Brain (organoid and tissue), 16 donors: ENCODE measurements at places on chromosomes 5 and 9.

DNA sequence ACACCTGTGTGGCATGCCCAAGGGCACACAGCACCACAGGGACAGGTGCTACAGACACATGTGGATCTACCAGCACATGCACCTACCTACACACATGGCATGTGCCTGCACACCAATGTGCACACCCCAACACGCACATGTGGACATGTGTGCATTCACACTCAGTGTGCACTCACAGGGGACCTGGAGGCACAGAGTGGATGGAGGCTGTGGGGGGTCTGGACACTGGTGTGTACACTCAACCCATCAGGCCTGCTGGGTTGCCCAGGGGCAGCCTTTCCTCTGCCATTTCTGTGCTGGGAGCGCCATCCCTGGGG is 1.7 kb downstream of the CRB2 start:
- no peak for DNase-seq

- no peak for DNase-seq
Observed at GRCh38 chr5:175616083-175616482, 41.8 kb upstream of the HRH2 start.

DNA sequence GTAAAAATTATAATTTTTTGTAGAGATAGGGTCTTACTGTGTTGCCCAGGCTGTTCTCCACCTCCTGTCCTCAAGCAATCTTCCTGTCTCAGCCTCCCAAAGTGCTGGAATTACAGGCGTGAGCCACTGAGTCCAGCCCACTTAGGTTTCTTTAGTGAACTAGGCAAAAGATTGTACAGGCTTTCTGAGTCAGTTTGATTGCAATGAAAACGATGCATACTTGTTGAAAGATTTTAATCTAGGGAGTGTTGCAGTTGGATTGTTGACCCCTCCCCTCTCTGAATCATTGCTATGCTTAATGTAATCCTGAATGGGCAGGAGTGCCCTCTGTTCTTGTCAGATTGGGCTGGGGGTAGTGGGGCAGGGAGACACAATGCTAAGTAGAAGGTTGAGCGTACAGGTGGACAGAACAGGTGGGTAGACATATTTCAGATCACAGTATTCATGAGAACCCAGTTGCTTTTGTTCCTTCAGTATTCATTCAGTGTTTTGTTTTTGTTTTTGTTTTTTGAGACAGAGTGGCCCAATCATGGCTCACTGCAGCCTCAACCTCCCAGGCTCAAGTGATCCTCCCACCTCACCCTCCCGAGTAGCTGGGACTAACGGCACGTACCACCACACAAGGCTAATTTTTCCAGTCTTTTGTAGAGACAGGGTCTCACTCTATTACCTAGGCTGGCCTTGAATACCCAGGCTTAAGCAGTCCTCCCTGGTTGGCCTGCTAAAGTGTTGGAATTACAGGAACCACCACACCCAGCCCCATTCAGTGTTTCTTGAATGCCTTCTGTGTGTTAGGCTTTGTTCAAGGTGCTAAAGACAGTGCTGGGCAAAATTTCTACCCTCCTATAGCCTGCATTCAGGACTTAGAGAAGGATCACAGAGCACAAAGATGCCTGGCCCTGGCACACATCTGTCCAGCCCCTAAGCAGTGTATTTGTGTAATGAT is 70.1 kb downstream of the KIAA1958 start:
- no peak for DNase-seq

- no peak for DNase-seq
Observed at GRCh38 chr5:45376417-45376816, 319.8 kb downstream of the HCN1 start.

DNA sequence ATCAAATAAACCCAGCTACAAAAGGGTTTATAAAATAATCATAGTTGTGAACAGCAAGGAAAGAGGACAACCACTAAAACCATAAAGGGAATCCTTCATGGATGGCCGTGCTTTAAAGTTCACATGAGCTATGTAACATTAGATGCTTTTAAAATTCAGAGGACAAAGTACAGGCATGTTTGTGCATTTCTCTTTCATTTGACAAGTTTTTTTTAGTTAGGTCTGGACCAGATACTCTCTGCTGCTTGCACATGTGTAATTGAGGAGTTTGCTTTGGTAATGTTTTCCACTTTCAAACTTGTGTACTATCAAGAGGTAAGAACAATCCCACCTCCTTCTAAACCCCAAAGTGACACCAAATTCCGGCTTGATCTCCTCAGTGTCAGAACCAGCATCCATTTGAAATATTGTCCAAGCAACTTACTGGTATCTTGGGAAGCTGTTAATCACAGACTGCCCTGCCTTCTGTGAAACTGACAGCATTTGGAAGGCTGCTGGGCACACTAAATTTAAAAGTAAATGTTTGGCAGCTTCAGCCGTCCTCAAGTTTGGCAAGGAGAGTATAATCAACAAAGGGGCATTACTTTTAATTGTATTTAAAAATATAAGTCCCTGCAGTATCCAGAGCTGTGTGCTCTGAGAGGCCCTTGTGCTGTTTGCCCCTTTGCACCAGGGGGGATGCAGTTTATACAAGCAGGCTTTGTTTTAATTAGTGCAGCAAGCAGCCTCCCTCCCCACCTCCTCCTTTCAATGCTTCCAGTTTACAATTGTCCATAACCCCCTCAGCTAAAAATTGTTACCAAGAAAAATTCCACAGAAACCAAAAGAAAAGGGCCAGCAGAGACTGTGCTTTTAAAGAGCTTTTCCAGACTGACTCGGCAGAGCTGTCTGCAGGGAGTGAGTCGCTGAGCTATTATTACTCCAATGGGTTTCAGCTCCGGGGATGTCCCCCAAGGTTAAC is 328.3 kb upstream of the MPDZ start:
- DNase-seq = peak; percentile 70

DNA sequence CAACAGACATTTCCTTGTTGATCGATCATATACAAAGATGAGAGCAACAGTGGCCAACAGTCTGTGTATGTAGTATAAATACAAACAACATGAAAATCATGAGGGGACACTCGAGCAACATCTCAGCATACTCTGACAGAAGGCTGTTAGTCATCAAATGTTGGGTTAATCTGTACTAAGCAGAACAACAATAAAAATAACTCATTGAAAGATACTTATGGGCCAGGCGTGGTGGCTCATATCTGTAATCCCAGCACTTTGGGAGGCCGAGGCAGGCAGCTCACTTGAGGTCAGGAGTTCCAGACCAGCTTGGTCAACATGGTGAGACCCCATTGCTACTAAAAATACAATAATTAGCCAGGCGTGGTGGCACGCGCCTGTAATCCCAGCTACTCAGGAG is 67.3 kb downstream of the SCAI start:
- DNase-seq = no peak

DNA sequence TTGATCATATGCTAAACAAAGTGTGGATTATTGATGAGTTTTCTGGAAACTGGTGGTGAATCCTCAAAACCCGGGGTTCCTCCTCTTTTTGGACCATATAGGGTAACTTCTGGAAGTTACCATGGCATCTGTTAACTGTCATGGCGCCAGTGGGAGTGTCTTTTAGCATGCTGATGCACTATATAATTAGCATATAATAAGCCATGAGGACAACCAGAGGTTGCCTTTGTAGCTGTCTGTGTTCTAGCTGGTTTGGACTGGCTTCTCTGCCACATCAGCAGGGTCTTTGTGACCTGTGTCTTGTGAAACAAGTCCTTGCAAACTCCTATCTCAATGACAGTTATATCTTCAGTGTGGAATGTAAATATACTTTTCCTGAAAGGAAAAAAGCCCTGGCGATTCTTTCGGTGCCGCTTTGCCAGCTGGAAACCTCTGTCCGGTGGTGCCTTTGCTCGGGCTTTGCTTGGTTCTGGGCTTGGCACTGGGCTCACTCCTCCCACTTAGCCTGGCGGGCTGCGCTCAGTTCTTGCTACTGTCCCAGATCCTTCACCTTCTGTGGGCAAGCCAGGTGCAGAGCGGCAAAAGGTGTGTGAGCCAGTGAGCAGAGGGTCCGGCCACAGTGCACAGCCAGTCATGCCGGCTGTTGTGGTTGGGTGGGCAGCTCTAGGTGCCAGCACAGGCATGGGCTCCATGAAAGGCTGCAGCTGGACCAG is 20.4 kb downstream of the NXNL2 start:
- no peak for DNase-seq

DNA sequence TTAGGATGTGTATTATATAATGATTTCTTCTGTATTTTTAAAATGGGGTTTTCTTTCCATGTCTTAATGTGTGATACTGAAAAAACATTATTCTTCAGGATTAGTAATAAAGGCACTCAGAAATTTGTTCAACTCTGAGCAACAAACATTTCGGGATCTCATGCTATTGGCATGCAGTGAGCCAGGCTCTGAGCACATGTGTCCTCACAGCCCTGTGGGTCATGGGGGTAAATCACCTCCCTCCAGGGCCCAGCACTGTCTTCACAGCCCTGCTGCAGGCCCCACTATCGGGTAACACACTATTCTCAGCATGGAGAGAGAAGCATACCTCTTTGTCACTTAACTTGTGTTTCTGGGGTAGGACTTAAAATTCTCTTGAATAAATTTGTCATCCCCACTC is 14.0 kb downstream of the TMEM174 start:
- DNase-seq = no peak

- DNase-seq = peak; percentile 55
Observed at GRCh38 chr5:142841511-142842265, 71.5 kb downstream of the ARHGAP26 start.

DNA sequence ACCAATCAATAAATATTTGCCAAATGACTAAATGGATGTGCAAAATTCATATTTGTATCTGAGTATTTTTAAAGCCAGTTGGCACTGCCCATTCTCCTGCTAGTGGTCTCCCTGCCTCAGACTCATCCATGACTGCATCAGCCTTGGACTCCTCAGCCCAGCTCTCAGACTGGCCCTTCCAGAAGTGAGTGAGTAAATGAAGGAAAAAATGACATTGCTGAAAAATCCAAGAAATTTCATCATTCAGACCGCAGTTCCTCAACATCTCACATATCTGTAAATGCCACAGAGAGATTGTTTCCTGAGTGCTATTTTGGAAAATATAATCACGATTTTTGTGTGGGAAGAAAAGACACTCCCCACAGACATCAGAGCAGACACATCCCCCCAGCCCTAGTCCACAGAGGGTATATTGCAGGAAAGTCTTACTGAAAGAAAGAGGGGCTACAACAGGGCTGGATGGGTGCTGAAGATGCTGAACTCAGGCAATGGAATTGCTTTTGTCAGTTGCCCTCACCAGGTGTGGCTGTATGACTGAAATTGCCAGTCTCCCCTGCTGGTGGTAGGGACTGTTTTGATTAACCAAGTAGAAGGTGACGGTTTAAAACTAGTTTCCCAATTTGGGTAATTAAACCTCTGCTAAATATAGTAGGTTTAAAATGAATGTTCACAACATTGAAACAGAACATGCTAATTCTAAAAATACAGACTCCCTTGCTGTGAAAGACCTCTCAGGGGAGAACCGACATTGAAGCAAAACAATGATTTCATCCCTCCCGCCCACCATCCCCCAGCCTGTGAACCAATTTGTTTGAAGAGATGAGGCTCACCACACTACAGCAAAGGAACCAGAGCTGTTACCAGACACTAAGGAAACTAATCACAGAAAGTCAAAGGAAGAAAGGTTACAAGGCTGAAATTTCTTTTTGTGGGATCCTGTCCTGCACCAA is 158.8 kb downstream of the DEPDC1B start:
- DNase-seq = no peak

GRCh38 chr5:148968311-148968710 is 94.6 kb downstream of the SH3TC2 start:
- DNase-seq = no peak

- DNase-seq = peak; percentile 19
Observed at GRCh38 chr9:75186767-75187380, 98.6 kb downstream of the OSTF1 start.

- no peak for DNase-seq
Observed at GRCh38 chr9:122387536-122387935, 16.7 kb downstream of the PTGS1 start.

DNA sequence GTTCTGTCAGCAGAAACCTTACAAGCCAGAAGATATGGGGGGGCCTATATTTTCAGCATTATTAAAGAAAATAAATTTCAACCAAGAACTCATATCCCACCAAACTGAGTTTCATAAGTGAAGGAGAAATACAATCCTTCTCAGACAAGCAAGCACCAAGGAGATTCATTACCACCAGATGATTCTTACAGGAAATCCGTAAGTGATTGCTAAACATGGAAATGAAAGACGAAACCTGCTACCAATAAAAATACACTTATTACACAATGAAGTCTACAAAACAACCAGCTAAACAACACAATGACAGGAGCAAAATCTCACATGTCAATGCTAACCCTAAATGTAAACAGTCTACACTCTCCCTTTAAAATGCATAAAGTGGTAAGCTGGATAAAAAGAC is 17.8 kb upstream of the C9orf72 start:
- DNase-seq = no peak

DNA sequence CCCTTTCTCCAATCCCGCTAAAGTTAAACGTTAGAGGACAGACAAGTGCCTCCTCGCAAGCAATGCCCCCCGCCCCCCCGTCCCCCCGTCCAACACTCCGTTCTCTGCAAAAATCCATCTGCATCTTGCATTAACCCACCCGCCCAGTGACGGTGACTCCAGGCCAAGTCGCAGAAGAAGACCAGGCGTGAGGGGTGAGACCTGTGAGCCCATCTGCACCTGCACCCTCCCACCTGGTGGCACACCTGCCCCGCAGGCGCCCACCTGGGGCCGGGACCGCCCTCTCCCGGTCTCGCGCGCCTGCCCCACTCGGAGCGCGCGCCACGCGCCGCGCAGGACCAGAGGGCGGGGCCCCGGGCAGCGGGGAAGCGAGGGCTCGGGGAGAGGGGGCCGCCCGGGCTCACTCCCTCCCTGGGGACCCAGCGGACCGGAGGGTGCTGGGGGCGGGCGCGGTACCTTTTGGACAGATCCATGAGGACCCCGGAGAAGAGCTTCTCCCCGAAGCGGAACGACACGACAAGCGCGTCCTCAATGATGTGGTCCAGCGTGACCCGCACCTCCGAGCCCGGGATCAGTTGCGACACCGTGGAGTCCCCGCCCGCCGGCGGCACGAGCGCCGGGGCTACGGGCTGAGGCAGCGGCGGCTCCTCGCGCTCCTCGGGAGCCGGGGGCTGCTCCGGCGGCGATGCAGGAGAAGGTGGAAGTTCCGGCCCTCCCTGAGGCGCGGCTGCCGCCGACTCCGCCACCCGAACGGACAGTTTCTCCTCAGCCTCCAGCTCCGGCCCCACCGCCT is 705 bp downstream of the PWWP2A start:
- DNase-seq = peak; percentile 55

- DNase-seq = no peak
Observed at GRCh38 chr5:92911851-92912250, 669.2 kb downstream of the NR2F1-AS1 start.

- DNase-seq = no peak
Observed at GRCh38 chr9:136935651-136936050, 8.9 kb downstream of the FBXW5 start.

DNA sequence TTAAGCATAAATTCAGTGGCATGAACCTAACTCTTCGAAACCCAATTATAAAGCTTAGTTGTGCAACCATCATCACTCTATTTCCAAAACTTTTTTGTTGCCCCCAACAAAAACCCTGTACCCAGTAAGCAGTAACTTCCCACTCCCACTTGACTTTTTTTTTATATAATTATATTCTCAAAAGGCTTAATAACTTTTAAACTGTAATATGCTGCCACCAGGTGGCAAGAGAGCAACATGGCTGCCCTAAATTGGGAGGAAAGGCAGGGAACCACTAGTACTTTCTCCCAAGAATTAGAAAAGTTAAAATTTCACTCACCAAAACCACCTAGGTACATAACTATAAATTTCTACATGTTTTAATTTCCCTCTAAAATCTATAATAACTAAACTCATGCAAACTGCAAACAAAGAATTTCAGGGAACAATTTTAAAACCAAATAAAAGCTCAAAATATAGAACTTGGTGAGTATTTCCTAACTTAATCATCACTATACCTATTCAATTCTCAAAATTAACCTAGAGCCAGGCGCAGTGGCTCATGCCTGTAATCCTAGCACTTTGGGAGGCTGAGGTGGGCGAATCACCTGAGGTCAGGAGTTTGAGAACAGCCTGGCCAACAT is 50.2 kb upstream of the RNF38 start:
- peak; percentile 38 for DNase-seq
